ENCODE measurements at places on chromosomes 7 and 10.

DNA sequence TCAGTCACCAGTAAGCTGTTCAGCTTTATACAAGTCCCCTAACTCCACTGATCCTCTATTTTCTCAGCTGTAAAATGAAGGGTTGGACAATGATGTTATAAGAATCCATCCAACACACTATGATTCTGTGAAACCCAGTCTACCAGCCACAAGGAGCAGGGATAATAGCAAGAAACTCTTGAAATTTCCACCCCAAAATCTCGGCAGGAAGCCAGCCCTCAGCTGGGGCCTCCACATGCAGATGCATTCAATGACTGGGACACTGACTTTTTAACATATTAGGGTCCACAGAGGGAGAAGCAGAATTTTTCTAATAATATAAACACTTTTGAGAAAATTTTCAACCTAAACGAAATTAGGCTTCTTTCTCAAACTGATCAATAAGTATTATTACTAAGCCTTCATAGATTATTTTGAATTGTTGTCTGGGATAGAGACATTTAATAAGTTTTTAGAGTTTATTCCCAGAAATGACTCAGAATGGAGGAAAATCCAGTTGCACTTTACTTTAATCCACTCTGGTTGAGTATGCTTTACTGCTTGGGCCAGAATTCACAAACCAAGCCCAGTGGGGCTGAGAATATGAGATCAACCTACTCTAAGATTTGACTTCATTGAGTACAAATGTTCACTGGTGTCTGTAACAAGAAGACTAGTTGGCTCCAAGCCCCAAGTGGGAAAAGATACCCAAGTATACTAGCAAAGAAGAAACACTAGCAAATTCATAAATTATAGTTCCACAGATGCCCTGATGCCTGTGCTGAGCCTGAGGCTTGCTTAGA, 168.6 kb downstream of the C7orf25 start:
- no peak for DNase-seq

- no peak for DNase-seq
These were observed 296.6 kb downstream of the PLXNA4 start for GRCh38 chr7:132279718-132280117.

GRCh38 chr7:17043012-17043877, 161.5 kb upstream of the AGR3 start:
- DNase-seq = no peak

DNA sequence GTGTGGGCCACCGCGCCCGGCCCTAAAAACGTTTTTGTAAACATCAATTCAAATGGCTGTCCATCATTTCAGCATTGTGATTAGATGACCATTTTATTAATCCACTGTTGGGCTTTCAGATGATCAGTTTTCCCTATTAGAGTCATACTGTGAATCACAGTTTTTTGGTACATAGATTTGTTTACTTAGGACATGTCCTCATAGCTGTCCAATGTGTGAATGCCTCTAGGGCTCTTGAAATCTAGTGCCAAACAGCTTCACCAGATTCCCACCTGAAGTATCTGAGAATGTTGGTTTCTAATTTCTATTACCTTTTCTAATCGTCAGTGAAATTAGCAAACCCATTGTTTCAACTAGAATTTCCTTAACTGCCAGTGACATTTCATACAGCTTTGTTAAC, 66.8 kb downstream of the UPF2 start:
- DNase-seq = no peak

DNA sequence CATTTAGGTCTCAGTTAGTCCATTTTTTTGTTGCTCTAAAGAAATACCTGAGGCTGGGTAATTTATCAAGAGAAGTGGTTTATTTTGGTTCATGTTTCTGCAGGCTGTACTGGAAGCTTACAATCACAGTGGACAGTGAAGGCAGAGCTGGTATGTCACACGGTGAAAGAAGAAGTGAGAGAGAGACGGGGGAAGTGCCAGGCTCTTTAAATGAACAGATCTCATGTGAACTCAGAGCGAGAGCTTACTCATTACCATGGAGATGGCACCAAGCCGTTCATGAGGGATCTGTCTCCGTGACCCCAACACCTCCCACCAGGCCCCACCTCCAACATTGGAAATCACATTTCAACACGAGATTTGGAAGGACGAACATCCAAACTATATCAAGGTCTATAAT, 18.9 kb upstream of the PNLIPRP3 start:
- DNase-seq = no peak

DNA sequence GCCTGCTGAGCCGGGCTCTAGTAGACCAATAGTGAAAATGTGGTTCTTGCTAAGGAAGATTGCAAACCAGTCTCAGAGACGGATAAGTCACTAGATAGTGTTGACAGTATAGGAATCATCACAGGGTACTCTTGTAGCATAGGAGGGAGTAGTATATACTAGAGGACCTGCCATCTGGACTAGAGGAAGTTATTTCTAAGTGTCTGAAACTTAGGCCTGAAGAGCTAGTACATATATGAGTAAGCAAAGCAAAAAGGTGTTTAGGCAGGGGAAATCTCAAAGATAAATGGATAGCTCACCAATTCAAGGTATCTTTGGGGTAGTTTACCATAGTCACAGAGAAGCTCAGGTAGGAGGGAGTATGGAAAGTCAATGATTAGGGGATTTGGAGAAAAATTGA, 428.1 kb downstream of the CNTNAP2 start:
- DNase-seq = no peak

DNA sequence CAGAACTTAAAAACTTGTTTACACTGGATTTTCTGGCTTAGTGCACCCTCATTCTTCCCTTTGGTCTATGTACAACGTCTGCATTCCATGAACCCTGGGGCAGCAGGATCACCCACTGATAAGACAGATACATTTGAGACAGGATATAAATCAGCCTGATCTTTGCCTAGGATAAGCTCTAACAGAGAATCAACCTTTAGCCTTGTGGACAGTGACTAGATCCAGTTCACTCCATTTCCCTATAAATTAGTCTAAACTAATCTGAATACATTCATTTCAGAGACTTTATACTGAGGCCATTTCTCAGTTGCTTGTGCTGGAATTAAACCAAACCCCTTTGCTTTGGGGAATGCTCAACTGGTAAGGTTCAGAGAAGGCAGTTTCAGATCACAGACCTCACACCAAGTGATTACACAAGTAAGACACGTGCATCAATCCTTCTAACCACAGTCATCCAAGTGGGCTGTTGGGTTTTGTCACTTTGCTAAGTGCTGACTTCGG, 639.8 kb upstream of the FZD8 start:
- DNase-seq = no peak

DNA sequence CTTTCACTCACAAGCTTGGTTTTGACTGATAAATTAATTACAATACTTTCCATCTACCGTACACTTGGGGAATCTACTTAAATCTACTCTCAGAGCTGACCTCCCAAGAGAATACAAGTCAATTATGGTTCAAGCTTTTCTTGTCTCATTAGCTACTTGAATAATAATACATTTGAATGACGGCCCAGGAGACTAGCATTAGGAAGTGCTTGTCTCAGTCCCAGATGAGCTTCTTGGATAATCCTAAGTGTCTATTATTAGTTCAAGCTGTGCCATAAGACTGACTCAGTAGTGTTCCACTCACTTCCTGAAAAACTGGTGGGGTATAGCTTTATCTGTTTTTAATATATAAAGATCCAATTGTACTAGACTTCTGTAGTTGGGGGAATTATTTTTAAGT, 100.2 kb downstream of the GNAT3 start:
- no peak for DNase-seq
